ENCODE measurements at places on chromosomes 7 and 10.

DNA sequence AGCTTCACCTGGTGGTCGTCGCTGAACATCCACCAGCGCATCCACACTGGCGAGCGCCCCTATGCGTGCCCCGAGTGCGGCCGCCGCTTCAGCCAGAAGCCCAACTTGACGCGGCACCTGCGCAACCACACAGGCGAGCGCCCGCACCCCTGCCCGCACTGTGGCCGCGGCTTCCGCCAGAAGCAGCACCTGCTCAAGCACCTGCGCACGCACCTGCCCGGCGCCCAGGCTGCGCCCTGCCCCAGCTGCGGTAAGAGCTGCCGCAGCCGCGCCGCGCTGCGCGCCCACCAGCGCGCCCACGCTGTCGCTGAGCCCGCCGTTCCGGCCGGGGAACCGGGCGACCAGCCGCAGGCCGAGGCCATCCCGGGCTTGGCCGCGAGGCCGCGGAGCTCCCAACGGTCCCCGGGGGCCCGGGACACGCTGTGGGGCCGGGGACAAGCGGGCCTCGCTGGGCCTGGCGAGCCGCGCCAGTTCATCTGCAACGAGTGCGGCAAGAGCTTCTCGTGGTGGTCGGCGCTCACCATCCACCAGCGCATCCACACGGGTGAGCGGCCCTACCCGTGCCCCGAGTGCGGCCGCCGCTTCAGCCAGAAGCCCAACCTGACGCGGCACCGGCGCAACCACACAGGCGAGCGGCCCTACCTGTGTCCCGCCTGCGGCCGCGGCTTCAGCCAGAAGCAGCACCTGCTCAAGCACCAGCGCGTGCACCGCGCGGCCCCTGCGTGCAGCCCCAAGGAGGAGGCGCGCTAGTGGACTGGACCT, 18.4 kb downstream of the ZNF775 start:
- DNase-seq: no peak

GRCh38 chr7:55073976-55074528, 55.2 kb downstream of the EGFR start:
- DNase-seq: peak; percentile 92

GRCh38 chr7:116180302-116180701, 30.0 kb upstream of the TES start:
- DNase-seq: peak; percentile 14

DNA sequence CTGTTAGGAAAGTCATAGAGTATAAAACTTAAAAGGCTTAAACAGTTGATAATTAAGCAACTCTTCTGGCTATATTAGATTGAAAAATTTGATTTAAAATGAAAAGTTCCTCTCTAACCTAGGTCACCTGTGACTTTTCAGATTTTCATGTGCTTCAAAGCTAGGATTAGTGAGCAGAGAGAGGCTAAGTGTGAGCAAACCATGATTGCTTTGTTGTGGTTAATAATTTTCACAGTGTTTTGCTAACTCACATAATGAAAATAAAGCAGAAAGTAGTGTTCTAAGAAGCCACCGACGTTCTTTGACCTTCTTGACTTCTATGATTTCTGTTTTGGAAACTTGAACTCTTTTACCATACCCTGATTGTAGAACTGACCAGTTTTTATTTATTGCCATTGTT, 75.5 kb upstream of the OIT3 start:
- no peak for DNase-seq

GRCh38 chr10:71931295-71931694, 32.9 kb upstream of the CHST3 start:
- DNase-seq: no peak

- peak; percentile 90 for DNase-seq
Measured at GRCh38 chr10:29857843-29858701, 201.3 kb downstream of the JCAD start.

DNA sequence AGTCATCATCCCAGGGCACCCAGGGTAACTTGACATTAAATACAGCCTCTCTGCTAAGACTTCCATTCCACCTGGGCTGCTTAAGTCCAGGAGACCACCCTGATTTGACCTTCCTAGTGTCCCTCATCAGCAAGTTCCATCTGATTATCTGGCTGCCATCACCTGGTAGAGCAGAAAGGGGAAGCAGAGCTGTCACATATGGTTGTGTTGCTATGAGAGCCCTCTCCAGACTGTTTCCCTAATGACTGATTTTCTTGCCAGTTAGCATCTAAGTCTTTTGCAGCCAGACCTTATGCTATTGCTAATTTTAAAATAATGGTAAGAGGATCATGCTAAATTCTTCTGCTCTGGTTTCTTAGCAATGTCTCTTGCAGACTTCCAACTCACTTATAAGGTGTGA, 38.7 kb downstream of the KCNH2 start:
- DNase-seq: no peak

GRCh38 chr10:71277914-71278665, 41.0 kb upstream of the SLC29A3 start:
- no peak for DNase-seq

DNA sequence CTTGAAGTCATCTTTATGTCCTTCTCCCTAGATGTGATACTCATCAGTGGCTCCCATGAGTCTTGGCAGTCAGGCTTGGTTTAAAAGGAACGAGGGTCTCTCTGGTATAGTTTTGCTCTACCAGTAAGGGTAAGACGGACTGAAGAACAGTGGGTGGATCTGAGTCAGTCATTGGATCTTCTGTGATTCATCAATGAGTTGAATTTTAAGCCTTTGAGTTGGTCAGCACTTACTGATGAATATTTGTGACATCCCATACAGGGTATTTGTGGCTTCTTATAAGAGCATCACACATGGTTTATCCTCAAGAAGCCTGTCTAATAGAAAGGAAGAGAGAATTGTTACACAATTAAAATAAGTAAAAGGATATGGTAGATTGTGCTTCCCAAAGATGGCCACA, 87.3 kb upstream of the NAMPT start:
- DNase-seq: no peak

GRCh38 chr7:139648941-139649425, 125.5 kb downstream of the CLEC2L start:
- DNase-seq: no peak

- DNase-seq: no peak
Measured at GRCh38 chr10:26837139-26837538, 23.6 kb downstream of the ABI1 start.

- DNase-seq: no peak
Measured at GRCh38 chr7:93955304-93955703, 33.8 kb downstream of the GNG11 start.

GRCh38 chr10:34776090-34776690, 38.9 kb downstream of the PARD3 start:
- DNase-seq: no peak

GRCh38 chr7:28957751-28958234, 337 bp downstream of the TRIL start:
- DNase-seq: no peak

GRCh38 chr7:114759347-114760062, 162.4 kb upstream of the MDFIC start:
- DNase-seq: no peak

DNA sequence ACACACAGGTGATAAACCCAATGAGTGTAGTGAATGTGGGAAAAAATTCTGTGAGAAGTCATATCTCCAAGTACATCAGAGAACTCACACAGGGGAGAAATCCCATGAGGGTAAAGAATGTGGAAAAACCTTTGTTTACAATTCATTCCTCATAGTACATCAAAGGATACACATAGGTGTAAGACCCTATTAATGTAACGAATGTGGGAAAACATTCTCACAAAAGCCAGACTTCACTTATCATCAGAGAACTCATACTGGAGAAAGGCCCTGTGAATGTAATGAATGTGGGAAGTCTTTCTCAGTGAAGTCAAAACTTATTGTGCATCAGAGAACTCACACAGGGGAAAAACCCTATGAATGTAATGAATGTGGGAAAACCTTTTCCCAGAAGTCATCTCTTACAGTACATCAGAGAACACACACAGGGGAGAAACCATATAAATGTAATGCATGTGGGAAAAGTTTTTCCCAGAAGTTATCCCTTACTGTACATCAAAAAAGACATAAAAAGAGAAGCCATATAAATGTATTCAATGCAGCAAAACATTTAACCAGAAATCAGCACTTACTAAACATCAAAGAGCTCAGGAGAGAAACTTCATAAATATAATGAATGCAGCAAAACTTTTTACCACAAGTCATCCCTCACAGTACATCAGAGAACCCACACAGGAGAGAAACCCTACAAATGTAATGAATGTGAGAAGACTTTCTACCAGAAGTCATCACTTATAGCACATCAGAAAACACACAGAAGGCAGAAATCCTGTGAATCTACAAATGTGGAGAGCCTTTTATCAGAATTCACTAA, 49.8 kb downstream of the ZNF239 start:
- no peak for DNase-seq

DNA sequence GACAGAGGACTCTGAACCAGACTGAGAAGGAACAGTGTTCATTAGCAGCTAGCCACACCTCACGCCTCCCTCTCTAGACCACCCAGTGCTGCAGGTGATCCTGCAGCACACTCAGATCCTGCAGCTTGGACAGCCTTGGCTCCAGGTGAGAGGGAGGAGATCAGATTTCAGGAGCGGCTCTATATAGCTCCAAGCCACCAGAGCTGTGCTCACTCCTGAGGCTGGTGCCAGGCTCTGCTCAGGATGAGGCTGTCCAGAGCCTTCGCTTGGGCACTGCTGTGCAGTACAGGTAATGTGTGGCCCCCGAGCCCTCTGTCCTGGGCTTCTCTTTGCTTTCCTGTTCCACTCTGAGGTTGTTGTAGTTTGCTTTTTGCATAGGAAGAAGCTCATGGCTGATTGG, 42.4 kb downstream of the C10orf120 start:
- DNase-seq: no peak
